ENCODE measurements at places on chromosomes 6 and 20.

DNA sequence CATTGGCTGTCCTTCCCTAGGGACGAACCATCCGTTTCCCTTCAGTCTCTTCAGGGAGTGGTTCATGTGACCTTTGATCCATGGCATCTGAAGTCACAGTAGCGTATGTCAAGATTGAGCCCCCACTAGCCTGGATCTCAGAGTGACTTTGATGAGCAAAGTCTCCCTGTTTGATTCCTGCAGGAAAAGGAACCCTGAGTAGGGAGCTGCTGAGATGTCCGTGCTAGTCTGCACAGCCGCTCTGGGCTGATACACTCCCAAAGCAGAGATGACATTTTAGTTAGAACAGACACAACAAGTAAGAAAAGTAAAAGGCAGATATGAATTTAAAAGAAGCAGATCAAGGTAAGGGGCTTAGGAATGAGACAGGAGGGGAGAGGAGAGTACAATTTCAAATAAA lies 899.4 kb downstream of the C6orf118 start:
- no peak for DNase-seq

DNA sequence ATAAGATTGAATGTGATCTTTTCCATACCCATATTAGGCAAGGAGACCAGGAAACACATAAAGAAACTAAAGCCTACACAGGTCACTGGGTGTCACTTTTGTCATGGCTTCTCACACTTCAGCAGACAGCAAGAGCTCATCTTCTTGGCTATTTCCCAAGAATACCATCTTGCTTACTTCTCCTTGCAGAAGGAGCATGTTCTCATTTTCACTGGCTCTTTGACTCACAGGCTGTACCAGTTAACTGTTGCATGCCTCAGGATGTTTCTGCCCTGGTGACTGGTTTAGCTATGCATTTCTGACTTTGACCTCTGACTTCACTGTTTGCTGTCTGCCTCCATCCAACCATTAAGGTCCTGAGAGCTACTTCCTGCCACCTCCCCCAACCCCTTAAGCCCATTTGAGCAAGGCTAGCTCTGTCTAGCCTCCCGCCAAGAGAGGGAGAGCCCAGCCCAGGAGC lies 40.3 kb upstream of the OGFRL1 start:
- no peak for DNase-seq

DNA sequence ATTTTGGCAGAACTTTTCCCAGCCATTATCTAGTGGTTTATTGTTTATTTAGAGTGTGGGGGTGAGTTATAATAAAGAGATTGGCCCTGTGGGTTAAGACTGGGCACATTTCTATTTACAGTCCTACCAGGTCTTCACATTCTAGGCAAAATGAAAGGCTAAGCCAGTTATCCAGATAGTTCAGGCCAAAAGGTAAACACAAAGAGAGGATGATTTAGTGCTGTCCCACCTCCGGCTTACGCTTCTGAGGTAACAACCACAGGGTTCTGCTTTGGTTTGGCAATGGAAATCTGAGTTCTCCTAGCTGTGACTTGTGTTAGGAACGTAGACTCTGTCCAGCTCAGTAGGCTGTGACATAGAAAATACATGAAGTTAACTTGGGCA lies 50.3 kb upstream of the PTPRK start:
- DNase-seq = no peak

DNA sequence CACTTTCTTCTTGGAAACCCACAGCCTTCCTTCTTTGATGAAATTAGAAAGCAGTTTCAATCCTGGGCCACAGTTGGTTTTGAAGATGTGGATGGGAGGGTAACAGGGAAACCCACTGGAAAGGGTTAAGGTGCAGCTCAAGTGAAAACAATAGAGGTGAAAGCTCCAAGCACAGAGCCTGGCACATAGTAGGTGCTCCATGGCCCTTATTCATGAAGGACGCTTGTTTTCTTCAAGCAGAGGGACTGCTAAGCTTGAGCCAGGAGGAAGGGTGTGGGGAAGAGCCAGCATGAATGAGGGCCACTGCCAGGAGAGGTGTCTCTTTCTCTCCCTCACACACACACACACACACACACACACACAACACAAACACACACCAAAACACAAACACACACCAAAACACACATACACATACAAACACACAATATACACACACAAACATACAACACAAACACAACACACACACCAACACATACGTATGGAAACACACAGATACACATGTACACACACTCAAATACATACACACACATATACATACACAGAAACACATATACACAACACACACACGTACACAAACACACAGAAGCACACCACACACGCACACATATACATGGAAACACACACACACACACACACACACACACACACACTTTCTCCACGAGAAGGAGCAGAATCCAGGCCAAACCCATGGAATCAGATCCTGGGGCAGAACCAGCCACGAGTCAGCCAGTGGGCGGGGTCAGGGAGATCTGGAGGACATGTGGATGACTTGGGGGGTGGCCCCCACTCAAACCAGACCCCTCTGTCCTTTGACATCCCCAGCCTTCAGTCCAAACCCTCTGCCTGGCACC lies 23.7 kb upstream of the RBPJL start:
- no peak for DNase-seq

All from stimulated activated CD8-positive, alpha-beta memory T cell treated with anti-CD3 and anti-CD28 coated beads, Interleukin-4, amount 100 ng/mL, for 1 hour (primary cell).